Activated CD4-positive, alpha-beta memory T cell treated with anti-CD3 and anti-CD28 coated beads for 36 hours (primary cell): ENCODE measurements at places on chromosomes 2 and 18. TPM values are rescaled to one million over a fixed set of nuclear protein-coding genes. Genes with fewer than 3 reads are reported as not detected.

Gene SCYGR3
- not detected for total RNA-seq

Gene KYNU
- not detected for total RNA-seq

Gene BOLL
- not detected for total RNA-seq

Gene TCF7L1
- not detected for total RNA-seq

Gene IL36A
- not detected for total RNA-seq

Gene MYL1
- not detected for total RNA-seq

Gene ANO7
- total RNA-seq, result 2.1 TPM

Gene POMC
- 3.8 TPM for total RNA-seq

Gene UGT1A7
- not detected for total RNA-seq

Gene RNU2-63P
- 14.4 TPM for total RNA-seq

Gene ELOA2
- not detected for total RNA-seq

Gene CCDC93
- total RNA-seq, result 24.9 TPM

Gene PRKAG3
- not detected for total RNA-seq

Gene FAM124B
- total RNA-seq, result 0.40 TPM

Gene OR6B2
- not detected for total RNA-seq

Gene ITM2C
- 19.5 TPM for total RNA-seq

Gene NFATC1
- 85.4 TPM for total RNA-seq

Gene C1QL2
- total RNA-seq, result not detected

Gene UGT1A4
- total RNA-seq, result not detected

Gene TUBB8B
- total RNA-seq, result not detected

Gene CCDC102B
- 2.4 TPM for total RNA-seq

Gene NAT8
- total RNA-seq, result not detected
